Activated naive CD4-positive, alpha-beta T cell treated with anti-CD3 and anti-CD28 coated beads, Interleukin-2, amount 10 ng/mL, durations not matched to agents 7 days and 5 days (primary cell): ENCODE measurements at places on chromosomes 4 and X.

GRCh38 chr4:185370268-185370949 is 25.3 kb downstream of the LRP2BP start:
- DNase-seq, result no peak

GRCh38 chrX:57918750-57919436 is 8.6 kb upstream of the ZXDA start:
- DNase-seq, result peak; percentile 26

- DNase-seq, result no peak
Measured at GRCh38 chr4:124738994-124739393, 26.5 kb upstream of the ANKRD50 start.

- DNase-seq, result no peak
Measured at GRCh38 chr4:117575850-117576249, 458.4 kb upstream of the NDST3 start.

GRCh38 chrX:135984791-135985156 is 461 bp upstream of the SLC9A6 start:
- DNase-seq, result no peak

DNA sequence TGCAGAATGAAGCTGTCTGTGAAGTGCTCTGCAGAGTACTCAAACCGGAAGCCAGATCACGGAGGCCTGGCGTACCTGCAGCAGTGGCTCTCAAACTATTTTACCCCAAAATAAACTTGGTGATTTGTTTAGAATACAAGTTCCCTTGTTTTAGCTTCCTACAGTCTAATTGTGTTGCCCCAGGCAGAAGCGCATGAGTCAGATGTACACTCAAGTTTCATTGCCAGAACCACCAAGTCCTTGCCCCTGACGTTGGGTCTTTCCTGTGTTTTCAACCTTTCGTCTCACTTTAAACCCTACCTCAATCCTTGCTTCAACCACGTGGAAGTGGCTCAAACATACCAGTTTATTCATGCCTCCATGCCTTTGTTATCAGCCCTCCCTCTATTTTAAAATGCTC is 66.2 kb upstream of the SLC7A11 start:
- DNase-seq, result no peak

DNA sequence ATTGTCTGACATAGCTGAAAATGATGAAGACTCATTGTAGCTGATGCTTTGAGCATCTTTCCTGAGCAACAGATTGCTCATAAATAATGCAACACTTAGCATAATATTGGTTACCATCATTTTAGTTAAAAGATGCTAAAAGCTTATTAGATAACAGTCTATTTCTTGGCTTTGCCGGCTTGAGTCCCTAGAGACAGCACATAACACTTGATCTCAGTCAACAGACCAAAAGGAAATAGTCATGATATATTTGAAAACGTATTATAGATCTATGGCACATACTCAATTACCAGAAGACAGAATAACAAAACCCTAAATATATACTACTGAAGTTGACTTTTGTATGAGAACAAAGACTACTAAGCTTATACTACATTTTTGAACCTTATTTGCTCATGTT is 846.7 kb upstream of the EPHA5 start:
- no peak for DNase-seq

DNA sequence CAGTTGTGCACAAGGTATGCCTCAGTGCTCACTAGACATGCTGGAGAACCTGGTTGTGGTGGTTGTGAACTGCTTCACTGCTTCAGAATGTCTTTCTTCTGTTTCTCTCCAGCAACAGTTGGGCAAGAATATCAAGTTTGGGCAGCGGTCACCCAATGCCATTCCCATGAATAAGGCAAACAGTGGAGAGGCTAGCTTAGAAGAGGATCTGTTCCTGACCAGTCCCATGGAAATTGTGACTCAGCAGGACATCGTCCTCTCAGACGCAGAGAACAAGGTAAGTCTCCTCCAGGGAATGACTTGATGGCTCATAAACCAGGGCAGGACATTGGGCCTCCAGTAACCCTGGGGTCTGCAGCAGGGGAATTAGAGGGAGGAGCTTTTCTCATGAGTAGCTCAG is 79.9 kb downstream of the AASDH start:
- no peak for DNase-seq

DNA sequence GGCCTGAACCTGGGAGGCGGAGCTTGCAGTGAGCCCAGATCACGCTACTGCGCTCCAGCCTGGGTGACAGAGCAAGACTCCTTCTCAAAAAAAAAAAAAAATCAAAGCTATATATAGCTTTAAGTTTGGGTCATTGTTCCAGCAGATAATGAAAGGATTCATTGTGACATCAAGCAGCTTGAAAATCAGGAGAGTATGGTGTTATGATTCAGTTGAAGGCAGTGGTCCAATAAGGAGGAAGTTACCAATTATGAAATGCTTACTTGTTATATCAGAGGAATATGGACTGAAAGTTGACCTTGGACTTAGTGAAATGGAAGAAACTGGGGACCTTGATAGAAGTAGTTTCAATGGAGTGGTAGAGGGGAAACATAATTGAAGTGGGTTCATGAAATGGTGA is 140.4 kb upstream of the MAD2L1 start:
- DNase-seq, result no peak

- DNase-seq, result no peak
Measured at GRCh38 chr4:85358831-85359230, 116.1 kb upstream of the ARHGAP24 start.
